ENCODE measurements at places on chromosomes 13 and 19.
A peak's percentile ranks its signal among the peaks of the same experiment; 100 is the strongest.

GRCh38 chr19:56764196-56764695 is 76.3 kb downstream of the PEG3 start:
- no peak for DNase-seq

GRCh38 chr13:77036279-77036678 is 9.3 kb upstream of the FBXL3 start:
- DNase-seq, result no peak

DNA sequence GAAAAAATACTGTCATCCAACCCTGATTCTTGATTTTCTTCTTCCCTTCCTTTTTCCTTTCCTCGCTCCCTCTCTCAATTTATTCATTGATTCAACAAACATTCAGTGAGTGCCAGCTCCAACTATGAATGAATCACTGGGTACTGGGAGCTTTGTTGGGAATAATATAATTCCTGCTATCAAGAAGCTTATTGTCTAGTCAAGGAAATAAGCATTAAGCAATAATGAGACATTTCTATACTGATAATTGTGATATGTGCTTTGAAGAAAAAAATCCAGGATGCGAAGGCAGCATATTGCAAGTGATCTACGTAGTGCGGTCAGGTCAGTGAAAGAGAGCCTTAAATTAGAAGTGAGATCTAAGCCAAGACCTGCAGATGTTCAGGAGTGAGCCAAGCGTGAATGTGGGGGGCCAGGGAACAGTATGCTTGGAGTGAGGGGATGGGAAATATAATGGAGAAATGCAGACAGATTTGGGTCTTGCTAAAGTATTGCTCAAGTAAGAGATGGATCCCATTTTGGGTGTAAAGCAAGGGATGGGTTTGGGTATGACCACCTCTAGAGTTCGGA is 253.5 kb downstream of the LHFPL6 start:
- DNase-seq, result no peak

- DNase-seq, result no peak
Observed at GRCh38 chr13:44340508-44340907, 33.1 kb upstream of the SERP2 start.

DNA sequence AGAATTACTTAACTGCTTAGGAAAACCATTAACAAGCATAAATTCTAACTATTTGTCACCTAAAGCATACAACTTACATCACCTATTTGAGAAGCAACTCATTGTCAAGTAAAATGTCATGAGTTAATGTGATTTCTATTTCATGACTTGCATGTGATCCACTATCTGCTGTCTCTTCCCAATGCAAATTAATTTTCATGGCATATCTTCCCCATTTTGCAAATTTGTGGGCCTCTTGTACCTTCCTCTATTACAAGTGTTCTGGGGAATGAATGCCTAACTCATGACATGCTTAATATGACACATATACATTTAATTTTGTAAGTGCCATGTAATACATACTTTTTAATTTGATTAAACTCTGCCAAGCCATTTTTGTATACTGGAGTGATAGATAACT is 81.1 kb upstream of the EDNRB start:
- no peak for DNase-seq

DNA sequence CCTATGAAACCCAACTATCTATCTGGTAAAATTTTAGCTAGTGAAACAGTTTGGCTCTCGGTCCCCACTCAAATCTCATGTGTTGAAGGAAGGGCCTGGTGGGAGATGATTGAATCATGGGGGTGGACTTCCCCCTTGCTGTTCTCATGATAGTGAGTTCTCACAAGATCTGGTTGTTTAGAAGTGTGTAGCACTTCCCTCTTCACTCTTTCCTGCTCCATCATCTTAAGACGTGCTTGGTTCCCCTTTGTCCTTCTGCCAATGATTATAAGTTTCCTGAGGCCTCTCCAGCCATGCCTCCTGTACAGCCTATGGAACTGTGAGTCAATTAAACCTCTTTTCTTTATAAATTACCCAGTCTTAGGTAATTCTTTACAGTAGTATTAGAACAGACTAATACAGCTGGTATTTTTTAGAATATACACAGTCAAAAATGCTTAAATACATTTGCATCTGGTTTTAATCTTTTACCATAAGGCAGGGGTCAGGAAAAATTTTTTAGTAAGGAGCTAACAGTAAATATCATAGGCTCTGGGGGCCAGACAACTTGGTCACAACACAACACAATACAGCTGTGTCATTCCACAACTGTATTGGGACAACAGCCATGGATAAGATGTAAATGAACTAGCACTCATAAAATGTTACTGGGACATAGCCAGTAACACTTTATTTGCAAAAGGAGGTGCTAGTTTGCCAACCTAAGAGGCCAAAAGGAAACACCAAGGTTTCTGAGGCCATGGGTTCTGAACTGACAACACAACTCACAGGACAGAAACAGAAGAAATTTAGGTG is 24.3 kb downstream of the DZIP1 start:
- DNase-seq, result no peak

DNA sequence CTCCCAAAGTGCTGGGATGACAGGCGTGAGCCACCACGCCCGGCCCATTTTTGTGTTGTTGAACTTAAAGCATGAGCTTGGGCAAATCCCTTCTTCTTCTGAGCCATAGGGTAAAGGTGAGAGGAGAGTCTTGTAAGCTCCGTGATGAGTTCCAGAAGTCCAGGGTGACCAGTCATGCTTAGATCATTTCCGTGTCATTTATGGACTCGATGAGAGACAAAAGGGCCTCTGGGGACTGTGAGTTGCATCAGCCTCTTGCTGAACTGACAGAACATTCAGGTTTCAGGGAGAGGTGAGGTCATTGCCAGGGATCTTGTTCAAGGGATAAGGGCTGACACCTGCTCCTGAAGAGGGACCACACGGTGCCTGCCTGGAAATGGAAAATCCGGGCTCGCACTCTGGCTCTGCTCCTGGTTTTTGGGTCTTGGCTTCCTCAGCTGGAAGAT is 53.6 kb downstream of the GADD45B start:
- no peak for DNase-seq

GRCh38 chr19:41353466-41354342 is at the start of gene TGFB1:
Gene TGFB1, minus strand, starts transcription at chr19:41353922. Its CDS starts 878 bp downstream, at chr19:41353044.
- no peak for DNase-seq

DNA sequence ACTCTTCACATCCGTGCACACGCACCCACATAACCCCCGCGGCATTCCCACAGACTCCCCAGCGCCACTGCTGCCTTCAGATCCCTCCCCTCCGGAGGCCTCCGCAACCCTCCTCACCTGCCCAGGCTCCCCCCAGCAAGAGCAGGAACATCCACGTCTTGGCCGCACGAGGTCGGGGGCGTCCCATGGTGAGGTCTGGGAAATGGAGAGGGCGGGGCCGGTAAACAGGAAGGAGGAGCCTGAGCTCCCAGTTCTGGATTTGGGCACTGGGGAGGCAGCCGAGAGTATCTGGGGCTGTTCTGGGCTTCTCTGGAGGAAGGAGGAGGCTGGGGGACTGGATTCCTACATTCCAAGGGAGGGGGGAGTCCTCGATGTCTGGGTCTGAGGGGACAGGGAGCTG is 423 bp downstream of the KLK8 start:
- DNase-seq, result no peak

DNA sequence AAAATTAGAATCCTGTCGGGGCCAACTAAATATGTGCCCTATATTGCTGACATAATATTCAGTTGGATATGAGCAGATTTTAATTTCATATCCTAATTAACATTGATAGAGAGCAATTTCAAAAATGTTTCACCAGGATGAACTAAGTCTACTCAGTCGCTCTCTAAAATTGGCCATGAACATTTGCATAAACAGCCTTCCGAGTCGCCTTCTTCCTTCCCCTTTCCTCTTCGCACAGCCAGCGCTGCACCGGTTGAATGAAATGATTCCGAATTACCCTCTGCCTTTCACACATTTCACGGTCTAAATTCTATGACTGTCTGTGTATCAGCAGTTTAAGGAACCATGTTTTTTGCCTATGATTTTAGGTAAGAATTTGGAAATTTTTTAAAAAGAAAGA is 413.7 kb downstream of the LIG4 start:
- DNase-seq, result no peak

- no peak for DNase-seq
Observed at GRCh38 chr13:20438801-20439200, 86.9 kb downstream of the CRYL1 start.

- DNase-seq, result no peak
Observed at GRCh38 chr13:73820285-73820684, 313.9 kb downstream of the KLF12 start.

DNA sequence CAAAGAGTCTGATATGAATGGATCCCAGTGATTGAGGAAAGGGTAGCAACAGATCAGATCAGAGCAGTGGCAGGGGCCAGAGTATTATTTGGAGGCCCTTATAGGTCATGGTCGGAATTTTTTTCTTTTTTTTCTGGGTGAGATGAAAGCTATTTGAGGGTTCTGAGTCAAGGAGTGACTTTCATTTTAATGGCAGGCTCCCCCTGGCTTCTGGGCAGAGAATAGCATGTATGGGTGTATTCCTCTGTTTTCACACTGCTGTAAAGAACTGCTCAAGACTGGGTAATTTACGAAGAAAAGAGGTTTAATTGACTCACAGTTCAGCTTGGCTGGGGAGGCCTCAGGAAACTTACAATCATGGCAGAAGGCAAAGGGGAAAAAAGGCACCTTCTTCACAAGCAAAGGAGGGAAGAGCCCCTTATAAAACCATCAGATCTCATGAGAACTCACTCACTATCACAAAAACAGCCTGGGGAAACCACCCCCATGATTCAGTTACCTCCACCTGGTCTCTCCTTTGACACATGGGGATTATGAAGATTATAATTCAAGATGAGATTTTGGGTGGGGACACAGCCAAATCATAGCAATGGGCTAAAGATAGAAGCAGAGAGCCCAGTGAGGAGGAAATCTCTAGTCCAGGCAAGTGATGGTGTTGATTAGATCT is 3.0 kb upstream of the SLC6A16 start:
- no peak for DNase-seq

GRCh38 chr13:29503041-29503837 is 92.2 kb downstream of the SLC7A1 start:
- no peak for DNase-seq

GRCh38 chr13:76778853-76779252 is 107.4 kb downstream of the KCTD12 start:
- no peak for DNase-seq

DNA sequence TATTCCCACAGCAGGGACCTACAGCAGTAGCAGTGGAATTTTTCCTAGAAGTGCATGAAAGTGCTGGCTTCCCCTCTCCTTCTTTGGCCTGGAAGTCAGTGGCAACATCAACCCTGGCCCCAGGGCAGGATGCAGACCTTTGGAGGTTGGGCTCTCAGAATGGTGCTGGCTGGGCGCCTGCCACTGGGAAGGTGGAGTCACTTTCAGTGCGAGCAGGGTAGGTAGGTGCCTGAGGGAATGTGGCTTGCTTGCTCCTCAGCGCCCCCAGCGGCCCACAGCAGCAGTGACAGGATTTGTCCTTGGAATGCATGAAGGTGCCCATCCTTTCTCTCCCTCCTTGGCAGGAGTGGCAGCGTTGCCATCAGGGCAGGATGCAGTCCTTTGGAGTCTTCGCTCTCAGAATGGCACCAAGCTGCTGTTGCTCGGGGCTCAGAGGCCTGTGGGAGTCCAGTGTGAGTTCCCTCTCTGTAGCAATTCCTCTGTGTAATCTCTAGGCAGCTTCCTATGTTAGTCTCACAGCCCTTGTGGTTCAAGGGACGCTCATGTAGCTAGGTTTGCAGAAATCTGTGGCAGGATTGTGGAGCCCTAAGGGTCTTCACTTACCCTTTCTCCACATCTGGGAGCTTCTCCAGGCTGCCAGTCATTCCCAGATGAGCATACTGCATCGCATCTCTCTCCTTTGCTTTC is 354.4 kb upstream of the DACH1 start:
- peak; percentile 45 for DNase-seq

DNA sequence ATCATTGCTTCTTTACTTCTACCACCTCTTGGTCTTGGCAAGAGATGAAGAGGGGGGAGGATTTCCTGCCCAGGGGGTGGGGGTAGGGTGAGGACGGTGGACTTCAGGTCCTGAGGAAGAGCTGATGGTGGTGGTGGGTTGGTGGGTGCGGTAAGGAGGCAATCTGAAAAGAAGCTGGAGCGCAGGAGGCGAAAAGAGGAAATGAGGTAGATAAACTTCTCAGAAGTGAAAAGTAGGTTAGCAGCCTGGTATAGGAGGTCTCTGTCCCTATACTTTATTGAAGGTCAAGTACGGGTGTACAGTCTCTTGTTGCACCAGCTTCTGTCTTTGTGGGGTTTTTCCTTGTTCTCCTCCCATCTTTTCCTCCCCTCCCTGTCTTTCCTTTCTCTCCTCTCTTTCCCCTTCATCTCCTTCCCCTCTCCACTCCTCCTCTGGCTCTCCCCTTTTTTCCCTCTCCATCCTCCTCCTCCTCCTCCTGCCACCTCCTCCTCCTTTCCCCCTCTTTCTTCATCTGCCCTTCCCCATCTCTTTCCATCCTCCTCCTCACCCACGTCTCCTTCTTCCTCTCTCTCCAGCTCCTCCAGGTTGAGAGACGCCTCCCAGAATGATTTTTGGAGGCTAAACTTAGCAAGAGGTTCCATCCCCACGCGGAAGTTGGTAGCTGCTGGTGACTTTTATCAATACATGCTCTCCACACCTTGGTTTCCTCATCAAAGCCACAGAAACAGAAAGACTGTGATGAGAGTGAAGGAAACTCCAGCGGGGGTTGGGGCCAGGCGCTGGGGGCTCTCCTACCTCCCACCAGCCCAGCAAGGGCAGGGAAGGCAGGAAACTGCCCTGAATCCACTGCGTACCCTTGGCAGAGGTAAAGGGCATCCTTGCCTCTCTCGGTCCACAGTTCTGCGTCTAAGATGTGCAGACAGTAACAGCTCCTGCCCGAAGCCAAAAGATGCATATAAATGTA is 15.3 kb downstream of the TNFSF14 start:
- no peak for DNase-seq

GRCh38 chr13:51971520-51972426 is 39.5 kb downstream of the ATP7B start:
- no peak for DNase-seq

GRCh38 chr13:31588893-31589292 is 150.4 kb upstream of the RXFP2 start:
- no peak for DNase-seq

DNA sequence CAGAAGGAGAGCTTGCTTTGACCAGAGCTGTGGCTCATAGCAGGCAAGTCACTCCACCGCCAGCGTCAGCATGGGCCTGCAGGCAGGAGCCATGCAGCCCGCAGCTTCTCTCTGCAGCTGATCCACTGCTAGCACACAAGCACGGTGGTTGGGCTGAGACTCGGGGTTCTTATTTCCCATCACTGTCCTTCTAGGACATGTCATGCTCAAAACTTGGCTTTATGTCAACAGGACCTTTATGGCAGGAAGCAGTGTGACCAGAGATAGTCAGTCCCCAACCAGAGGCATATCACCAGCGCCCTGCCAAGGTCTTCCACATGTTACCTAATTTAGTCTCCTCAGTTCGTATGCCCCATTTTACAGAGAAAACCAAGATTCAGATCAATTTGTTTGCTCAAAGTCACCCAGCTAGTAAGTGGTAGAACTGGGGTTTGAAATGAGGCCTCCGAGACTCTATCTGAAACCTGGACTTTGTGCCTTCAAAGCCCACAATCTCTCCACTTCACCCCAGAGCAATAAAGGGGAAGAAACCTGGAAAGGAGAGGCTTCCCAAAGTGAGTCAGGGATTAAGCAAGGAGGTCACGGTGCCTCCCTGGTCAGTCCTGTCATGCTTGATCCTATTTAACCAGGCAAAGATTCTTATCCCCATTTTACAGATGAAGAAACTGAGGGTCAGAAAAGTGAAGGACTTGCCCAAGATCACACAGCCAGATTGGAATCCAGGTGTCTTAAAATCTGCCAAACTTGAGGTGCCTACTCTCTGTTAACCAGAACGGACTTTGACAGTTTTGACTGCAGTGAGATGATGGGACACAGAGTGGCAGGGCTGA is 5.1 kb downstream of the TMEM272 start:
- DNase-seq, result no peak

GRCh38 chr19:34260771-34261173 is 6.4 kb downstream of the GARRE1 start:
- DNase-seq, result no peak
